ENCODE measurements at places on chromosomes 13 and 19. TPM values are rescaled to one million over a fixed set of nuclear protein-coding genes. Genes with fewer than 3 reads are reported as not detected.

MEDAG gene
- total RNA-seq: not detected

ZNF816 gene
- total RNA-seq: 13.7 TPM

PSG7 gene
- not detected for total RNA-seq

MCF2L gene
- total RNA-seq: 16.5 TPM

C19orf18 gene
- not detected for total RNA-seq

SIGLEC8 gene
- 21.9 TPM for total RNA-seq

CD33 gene
- total RNA-seq: 77.8 TPM

WDR88 gene
- not detected for total RNA-seq

SBSN gene
- not detected for total RNA-seq

DNA sequence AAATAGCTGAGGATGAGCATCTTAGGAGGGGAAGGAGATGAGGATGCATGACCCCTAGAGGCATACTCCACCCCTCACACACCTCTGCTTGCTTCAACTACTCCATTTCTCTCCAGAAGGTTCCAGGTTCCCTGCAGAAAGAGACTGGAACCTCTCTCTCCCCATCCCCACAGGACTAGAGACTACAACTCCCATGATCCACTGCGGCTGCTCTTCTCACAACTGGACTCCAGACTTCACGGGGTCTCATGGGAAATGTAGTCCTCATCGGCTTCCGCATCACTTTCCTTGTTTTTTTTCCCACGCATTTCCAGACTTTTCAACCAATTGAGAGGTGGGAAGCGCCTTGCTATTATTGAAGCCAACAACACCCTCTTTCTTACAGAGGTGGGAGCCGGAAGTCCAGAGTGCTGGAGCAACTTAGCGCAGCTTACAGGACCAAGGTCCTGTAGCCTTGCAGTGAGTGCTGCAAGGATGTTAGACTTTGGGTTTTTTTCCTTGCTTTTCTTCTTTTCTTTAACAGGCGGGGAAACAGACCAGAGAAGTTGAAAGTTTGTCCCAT is 13.9 kb upstream of the CACNG6 start:
- no peak for DNase-seq

DNA sequence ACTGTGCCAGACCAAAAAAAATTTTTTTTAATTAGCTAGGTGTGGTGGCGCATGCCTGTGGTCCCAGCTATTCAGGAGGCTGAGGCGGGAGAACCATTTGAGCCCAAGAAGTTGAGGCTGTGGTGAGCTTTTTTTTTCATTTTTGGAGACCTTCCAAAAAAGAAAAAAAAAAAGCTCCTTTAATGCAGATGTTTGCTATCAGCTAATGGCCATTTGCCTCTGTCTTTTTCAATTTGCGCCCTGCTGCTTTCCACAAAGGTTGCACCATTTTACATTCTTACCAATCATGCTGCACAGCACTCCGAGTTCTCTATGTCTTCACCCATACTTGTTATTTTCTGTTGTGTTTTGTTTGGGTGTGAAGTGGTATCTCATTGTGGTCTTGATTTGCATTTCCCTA is 15.6 kb upstream of the SMARCA4 start:
- DNase-seq: no peak

DNA sequence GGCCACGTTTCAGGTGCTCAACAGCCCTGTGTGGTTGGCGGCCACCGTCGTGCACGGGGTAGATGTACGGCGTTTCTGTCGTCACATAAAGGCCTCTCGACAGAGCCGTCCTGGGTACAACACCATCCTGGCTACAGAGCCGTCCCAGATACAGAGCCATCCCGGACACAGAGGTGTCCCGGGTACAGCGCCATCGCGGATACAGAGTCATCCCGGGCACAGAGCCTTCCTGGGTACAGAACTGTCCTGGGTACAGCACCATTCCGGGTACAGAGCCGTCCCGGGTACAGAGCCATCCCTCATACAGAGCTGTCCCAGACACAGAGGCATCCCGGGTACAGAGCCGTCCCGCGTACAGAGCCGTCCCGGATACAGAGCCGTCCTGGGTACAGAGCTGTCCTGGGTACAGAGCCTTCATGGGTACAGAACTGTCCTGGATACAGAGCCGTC is 222.7 kb upstream of the SOX1 start:
- no peak for DNase-seq

GRCh38 chr19:22619371-22619770 is 14.8 kb upstream of the ZNF492 start:
- no peak for DNase-seq

DNA sequence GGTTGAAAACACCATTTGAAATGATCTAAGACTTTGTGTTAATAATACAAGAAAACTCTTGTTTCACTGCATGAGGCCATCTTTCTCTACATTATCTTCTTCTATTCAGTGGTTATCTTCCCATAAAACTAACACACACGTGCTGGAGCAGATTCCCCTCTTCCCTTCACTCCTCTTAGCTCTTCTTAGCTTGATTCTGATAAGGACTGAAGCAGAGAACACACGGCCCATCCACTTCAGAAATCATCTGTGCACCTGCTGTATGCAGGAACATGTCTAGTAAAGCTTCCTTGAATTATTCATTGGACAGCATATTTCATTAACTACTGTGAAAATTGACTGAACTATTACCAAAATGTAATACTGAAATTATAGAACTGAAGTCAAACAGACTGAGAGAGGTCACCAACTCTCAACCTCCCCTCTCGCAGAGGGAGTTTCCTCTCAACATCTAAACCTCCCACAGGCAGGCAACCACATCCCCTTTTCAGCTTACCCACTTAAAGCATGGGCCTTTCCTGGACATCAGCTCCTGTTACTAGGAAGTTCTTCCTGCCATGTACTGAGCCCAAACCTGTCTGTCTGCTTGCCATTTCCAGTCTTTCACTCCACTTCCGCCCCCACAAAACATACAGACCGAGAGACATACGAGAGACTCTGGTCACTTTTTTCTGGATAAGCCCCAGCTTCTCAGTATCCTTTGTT is 113.9 kb downstream of the CRYL1 start:
- DNase-seq: no peak

DNA sequence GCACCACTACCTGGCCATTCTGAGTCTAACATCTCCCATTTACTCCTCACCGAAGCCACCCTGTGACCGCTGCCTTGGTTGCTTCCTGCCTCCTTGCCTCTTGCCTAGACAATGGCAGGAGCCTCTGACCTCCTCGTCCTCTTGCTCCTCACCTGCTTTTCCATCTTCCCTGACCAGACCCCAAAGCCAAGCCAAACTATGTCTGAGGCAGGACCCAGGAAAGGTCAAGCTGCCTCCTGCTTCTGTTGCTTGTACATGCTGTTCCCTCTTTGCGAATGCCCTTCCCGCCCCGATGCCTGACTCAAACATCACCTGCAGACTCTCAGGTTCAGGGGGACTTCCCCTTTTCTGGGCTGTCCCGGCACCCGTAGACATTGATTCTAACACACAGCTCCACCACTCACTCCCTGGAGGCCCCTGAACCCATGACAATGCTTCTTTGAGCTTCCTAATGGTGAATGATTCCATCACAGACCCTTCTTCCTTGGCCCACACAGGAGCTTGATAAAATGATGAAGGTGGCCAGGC is 60.8 kb downstream of the F2RL3 start:
- no peak for DNase-seq

- no peak for DNase-seq
Measured at GRCh38 chr13:44439452-44440024, 65.9 kb downstream of the SERP2 start.

- DNase-seq: peak; percentile 41
Measured at GRCh38 chr19:16203256-16204004, 5.7 kb downstream of the AP1M1 start.

DNA sequence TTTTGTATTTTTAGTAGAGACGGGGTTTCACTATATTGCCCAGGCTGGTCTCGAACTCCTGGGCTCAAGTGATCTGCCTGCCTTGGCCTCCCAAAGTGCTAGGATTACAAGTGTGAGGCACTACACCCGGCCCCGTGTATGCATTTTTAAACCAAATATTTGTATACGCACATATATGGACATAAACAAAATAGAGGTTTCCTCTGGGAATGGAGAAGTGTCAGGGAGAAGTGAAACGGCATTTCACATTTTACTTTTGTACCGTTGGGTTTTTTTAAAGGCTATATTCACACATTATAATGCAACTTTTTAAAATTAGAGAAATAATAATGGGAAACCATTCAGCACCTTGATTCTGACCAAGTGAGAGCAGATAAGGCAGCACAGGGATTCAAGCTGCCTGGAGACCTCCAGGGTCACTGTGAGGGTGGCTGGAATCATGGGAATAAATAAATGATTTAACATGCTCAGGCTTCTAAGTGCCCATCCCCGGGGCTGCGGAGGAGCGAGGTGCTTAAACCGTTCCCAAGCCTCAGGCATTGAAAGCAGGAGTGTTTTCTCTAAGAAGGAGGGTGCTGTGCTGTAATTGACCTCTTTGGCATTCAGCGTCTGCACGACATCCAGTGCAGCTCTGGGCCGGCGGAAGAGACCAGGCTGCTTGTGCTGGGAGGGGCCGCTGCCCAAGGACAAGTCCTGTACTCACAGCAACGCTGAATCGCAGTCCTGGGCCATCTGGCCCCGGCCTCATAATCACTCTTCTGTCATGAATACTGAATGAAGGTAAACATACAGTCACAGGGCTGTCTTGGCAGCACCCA is 24.7 kb downstream of the GPR42 start:
- no peak for DNase-seq

GRCh38 chr19:47427241-47428176 is 8.2 kb upstream of the MEIS3 start:
- DNase-seq: peak; percentile 83

DNA sequence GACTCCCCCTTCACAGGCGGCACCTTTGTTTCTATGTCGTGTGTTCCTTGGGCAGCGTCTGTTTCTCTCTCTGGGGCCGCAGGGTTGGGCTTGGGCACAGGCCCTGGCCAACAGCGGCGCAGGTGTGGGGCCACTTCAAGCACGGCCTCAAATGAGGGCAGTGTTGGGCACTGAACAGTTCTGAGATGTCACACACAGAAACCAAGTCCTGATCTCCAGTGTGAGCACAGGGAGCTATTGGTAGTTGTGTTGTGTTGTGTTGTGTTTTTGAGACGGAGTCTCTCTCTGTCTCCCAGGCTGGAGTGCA is 42.7 kb downstream of the GATAD2A start:
- DNase-seq: no peak

GRCh38 chr13:106048386-106048785 is 487.1 kb downstream of the EFNB2 start:
- DNase-seq: no peak

DNA sequence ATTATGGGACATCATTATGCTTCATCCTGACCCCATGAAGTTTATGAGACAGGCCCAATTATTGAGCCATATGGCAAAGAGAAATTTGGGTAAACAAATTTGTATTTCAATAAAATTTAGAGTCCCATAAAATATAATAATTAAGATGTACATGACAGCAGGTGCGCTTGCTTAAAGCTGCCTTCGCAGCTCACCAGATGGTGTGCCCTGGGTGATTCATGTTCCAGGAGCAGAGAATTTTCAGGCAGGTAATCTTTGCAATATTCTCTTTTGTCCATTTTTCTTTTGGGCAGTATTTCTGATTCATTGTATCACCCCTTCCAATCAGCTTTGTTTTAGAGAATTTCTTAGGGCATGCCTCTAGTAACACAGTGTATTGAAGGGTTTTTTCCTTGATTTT is 39.5 kb upstream of the WASF3 start:
- DNase-seq: no peak

- no peak for DNase-seq
Measured at GRCh38 chr13:95447814-95448213, 104.7 kb upstream of the CLDN10 start.

DNA sequence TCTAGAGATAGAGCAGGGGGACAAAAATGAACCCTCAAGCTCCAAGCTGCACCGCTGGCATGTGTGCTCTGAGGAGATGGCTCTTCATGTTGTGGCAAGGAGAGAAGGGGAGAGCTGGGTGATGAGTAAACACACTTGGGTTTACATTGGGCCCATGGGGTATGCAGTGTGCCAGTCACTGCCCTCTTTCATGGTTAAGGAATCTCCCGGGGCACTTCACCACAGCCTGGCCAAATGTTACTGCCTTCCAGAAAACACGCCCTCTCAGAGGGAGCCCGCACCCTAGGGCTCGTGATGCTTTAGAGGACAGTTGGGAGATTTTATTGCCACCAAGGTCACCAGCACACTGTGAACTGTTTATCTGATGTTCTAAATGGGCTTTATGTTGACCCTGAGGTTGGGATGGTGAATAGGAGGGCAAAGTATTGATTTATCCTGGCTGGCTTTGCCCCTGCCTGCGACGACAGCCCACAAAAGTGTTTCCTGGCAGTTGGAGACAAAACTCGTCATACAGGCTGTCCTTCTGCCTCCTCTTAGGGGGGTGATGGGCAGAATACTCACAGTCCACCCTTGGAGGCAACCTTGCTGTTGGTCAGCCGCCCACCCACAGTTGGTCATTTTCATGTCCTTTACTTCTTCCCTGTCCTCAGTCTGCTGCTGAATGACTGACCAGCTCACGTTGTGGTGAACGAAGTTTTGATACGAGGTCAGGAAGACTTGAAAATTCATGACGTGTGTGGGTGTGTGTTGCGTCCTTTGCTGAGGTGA is 156.9 kb downstream of the STK24 start:
- no peak for DNase-seq

- DNase-seq: no peak
Measured at GRCh38 chr19:12975221-12975741, 5.9 kb downstream of the DAND5 start.

- no peak for DNase-seq
Measured at GRCh38 chr19:6717036-6717435, 3.4 kb downstream of the C3 start.

- DNase-seq: no peak
Measured at GRCh38 chr13:78586706-78587105, 16.6 kb downstream of the POU4F1 start.

DNA sequence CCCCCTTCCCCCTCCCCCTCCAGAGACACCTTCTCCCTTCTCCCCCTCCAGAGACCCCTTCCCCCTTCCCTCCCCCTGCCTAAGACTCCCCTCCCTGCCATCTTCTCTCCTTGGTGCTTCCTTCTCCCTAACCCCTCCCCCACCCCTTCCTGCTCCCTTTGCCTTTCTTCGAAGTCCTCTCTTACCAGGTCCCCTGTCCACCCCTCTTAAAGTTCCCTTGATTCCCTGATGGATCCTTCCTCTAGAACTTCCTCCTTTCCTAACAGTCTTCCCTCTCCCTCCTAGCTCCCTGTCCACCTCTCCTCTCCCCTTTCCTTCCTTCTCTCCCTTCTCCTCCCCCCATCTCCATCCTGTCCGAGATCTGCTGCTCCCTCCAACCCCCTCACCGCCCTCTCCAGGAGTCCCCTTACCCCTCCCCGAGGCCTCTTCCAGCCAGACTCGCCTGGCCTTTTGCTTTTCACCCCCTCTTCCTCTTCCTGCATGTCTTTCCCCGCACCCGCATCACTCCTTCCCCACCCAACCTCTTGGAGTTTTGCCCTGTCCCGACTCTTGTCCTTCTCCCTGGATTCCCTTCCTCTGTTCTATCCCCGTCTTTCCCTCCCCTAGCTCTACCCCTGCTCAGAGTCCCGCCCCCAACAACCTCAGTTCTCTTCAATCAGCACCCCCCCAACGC is 3.1 kb downstream of the TNFSF9 start:
- DNase-seq: no peak

GRCh38 chr13:20580257-20580656 is 13.3 kb downstream of the IFT88 start:
- DNase-seq: no peak

Measured in spleen (tissue), 13 donors.